ENCODE measurements at places on chromosomes 6 and 20. TPM values are rescaled to one million over a fixed set of nuclear protein-coding genes. Genes with fewer than 3 reads are reported as not detected.

FBXL4 gene
- 6.9 TPM for total RNA-seq

BFSP1 gene
- 1.3 TPM for total RNA-seq

CASS4 gene
- 0.28 TPM for total RNA-seq

PSMG4 gene
- 19.6 TPM for total RNA-seq

TTLL9 gene
- 0.16 TPM for total RNA-seq

DACT2 gene
- 0.44 TPM for total RNA-seq

SMLR1 gene
- not detected for total RNA-seq

DNA sequence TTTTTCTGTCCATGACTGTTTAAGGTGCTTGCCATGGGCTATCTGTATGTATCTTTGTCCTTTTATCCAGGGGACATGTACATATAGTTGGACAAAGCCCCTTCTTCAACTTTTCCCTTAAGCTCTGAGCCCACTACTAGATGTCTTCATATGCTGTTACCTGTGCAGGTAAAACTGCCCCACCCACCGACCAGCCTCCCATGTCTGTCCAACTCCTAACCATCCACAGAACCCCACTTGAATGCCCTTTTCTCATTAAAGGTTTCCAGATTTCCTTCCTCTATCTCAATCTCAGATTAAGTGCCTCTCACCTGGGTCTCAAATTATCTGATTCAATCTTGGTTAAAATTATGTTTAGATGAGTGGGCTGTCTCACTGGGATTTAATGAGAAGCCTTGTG lies 136.3 kb downstream of the RNASET2 start:
- no peak for ATAC-seq

- ATAC-seq = no peak
These were observed 127.0 kb downstream of the CEBPB start for GRCh38 chr20:50317609-50318008.

DNA sequence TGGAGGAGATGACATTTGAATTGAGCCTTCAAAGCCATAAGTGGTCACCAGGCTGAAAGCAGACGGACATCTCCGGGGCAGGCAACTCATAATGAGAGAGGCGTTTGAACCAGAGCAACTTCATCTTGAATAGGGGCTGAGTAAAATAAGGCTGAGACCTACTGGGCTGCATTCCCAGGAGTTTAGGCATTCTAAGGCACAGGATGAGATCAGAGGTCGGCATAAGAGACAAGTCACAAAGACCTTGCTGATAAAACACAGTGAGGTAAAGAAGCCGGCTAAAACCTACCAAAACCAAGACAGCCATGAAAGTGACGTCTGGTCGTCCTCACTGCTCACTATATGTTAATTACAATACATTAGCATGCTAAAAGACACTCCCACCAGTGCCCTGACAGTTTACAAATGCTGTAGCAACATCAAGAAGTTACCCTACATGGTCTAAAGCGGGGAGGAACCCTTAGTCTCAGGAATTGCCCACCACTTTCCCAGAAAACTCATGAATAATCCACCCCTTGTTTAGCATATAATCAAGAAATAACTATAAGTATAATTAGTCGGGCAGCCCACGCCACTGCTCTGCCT lies 194.7 kb upstream of the SOX4 start:
- ATAC-seq = no peak

DNA sequence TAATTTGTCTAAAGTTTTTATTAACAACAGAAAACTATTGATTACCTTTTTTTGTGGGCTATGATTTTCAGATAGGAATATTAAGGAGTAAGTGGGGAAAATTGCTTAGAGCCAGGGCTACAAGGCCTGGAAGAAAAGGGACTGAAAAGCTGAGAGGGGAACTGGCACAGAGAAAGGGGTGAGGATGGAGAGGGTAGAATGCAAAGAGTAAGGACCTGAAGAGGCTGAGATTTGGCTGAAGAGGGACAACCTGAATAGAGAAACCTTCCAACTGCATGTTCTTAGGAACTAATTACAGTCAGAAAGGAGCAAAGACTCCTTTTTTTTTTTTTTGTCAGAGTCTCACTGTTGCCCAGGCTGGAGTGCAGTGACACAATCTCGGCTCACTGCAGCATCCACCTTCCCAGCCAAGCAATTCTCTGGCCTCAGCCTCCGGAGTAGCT lies 16.7 kb downstream of the BTN2A1 start:
- ATAC-seq = no peak

GRCh38 chr20:62618611-62619529 lies 23.4 kb upstream of the SLCO4A1 start:
- no peak for ATAC-seq

GRCh38 chr6:138349891-138350290 lies 27.8 kb upstream of the SMIM28 start:
- no peak for ATAC-seq

DNA sequence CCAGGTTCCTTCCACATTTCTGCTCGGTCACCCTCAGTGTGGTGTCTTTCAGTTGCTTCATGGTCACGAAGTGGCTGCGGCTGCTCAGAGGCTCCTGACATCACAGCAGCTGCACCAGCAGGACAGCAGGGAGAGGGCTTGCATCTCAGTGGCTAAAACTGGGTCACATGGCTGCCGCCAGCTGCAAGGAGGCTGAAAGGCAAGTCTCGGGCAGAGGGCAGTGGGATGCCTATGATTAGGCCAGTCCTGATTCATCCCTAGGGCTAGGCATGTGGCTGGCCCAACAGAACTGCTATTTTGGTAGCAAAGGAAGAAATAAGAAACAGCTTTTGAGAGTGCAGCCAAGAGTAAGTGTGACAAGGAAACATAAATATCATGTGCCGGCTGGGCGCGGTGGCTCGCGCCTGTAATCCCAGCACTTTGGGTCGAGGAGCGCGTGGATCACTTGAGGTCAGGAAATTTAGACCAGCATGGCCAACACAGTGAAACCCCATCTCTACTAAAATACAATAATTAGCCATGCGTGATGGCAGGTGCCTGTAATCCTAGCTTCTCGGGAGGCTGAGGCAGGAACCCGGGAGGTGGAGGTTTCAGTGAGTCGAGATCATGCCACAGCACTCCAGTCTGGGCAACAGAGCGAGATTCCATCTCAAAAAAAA lies 46.6 kb downstream of the RBM38 start:
- no peak for ATAC-seq

DNA sequence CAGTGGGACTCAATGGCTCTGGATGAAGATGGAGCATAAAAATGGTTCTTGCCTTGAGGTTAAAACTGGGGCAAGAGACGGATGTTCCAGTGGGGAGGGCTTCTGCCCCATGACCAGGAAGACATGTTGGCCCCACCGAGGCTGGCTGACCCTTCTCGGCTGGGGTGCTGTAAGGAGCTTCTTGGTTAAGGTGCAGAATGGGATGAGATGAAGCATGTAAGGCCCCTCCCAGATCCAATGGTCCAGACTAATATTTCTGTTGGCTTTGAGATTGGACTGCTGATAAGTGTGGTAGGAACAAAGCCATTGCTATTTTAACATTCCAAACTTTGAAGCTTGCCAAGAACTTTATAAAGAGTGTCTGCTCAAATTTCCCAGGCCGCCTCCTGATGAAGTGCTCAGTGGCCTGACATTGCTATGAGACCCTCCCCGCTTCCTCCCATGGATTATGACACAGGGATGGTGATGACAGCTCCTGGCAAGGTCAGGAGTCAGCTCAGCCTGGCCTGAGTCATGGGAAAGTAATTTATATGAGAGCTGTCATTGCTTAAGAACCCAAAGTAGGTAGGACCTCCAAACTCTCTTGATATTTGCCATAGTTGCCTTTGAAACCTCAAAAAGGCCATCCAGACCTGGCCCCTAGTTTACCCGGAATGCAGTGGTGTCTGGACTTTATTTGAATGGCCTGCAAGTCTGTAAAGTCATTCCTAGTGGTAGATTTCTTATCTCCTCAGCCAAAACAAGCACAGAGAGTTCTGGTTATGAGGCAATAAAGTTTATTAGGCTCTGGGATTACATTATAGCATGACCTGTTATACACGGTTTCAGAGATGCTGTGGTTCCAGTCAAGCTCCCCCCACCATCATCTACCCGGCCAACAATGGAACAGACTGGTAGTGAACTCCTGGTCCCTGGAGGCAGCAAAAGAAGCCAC lies 55.2 kb downstream of the TGM2 start:
- peak; percentile 51 for ATAC-seq

DNA sequence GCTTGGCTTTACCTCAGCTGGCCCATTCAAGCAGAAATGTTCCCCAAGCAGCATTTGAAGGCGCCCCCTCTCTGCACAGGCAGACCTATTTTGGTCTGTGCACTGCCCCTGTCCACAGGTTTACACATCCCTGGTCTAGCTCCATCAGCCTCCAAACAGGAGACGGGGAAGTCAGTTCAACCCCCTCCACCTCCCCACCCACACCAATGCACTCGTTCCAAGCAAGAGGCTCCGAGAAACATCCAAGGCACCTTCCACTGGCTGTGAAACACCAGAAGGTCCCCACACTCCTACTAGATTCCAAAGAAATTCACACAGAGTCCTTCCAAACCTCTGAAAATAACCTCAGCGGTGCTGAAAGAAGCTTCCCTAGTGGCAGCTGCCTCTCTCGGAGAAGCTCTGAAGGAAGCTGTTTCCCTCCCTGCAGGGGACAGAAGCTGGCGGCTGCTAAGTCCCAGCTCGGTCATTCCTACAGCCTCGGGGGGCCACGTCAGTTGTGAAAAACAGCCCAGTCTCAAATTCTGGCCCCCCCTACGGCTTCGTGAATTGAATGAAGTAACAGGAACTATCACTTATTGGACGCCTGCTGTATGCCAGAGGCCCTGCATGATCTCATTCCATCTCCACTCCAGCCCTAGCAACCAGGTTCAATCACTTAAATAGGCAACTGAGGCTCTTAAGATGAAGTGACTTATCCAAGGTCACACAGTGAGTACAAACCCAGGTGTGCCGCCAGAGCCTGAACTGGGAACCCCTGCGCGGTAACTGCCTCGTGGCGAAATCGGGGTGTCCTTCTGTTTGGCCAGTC lies 815 bp downstream of the SPATA2 start:
- peak; percentile 63 for ATAC-seq

DNA sequence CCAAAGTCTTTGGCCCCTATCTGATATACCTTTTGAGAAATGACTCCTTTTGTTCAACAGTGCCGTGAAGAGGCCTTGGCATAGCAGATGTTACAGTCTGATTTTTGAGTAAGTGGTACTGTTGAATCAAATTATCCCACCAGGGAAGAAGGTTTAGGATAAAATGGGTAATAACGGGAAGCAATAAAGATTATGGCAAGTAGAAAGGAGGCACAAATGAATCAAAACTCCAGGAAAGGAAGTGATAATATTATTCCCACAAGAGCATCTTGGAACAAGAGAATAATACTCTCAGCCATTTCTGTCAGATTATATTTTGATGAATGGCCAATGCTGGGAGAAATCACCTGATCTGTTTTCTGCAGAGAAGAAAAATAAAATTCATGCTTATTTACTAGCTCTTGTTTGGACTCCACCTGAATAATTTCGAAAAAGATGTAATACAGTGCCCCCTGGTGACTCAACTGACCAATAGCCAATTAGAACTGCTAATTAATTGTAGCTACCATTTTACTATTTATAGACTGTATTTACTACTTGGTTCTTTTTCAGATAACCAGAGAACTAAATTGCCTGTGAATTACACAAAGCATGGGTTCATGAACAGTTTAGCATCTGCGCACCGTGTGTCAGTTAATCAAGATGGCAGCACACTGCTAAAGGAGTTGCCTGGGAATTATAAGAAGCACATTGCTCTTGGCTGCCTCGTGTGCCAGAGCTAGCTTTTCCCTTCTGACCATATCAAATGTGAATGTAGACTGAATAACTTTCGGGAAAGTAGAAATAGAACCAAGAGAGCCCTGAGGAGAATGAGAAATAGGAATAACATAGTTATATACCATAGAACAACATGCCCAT lies 78.5 kb upstream of the TRDN start:
- ATAC-seq = peak; percentile 46

Data from esophagus mucosa (tissue), 1 donor.